ENCODE measurements at places on chromosomes 2 and 18.

DNA sequence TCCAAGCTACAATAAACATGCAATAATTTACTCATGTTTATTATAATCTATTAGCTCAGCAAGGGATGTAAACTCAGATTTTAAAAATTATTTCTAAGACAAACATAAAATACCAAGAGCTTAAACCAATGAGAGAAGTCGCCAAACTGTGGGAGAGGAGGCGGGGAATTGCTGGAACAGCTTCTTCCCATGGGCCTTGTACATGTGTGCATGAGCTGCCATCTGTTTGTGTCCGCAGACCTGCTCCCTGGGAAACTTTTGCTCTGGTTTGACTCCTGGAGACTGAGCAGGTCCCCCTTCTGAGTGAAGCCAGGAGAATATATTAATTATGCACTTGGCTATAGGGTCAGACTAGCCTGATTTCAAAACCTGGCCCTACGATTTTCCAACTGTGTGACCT is 655.9 kb upstream of the SOX11 start:
- no peak for DNase-seq

- no peak for DNase-seq
Observed at GRCh38 chr2:43343573-43344304, 117.3 kb upstream of the ZFP36L2 start.

GRCh38 chr2:118371515-118371914 is 283.2 kb downstream of the INSIG2 start:
- no peak for DNase-seq

DNA sequence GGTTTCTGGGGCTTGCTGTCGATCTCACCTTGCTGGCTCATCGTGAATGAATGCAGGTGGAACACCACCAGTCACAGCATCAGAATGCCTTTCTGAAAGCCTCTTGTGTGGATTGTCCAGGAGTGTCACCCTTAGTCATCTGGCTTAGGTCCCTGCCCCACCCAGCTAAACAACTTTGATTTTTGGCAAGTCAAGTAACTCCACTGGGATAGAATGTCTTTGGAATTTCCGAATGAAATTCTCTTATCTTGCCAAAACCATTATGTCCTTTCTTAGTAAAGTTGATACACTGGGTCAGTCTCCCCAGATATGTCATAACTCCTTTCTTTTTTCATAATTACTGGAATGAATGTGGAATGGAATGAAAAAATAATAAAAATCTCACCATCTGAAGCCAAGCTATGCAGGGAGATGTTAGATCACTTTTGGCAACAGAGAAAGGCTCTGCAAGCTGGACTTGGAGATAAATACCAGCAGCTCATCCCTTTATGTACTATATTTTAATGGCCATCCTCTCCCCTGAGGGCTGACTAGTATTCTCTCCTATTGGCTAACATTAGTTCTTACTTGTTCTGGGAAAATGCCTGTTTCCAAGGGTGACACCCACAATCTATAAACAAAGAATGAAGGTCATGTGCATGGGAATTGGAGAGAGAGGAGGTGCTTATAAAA is 35.4 kb downstream of the INSIG2 start:
- DNase-seq, result no peak

DNA sequence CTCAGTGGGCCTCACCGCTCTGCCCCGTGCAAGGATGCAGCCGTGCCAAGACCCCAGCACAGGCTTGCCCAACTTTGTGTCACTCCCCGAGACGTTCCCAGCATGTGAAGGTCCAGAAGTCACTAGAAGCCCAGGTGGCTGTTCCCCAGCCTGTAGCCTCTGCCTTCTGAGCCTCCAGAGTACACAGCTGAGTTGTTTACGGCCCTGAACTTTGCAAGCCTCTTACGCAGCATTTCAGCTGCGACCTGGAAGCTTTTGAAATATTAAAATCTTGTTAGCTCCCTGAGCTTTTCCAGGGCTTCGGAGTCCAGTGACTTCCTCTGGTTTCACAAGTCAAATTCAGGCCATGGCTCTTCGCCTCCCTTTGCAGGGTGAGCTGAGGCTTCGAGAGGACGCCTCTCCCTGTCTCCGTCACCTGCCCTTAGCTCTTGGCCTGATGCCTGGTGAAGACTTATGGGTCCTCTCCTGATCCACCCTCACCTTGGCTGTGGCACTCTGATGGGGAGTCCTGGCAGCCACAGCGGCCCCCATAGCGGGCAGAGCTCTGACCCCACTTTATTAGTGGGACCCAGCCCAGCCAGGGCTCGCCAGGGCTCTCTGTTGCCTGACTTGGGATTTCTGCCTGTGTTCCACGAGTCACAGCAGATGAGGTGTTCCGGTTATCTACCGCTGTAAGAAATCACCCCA is 76.5 kb upstream of the HPCAL1 start:
- no peak for DNase-seq

- no peak for DNase-seq
Observed at GRCh38 chr18:67367540-67367939, 149.0 kb downstream of the DSEL start.

GRCh38 chr2:141941210-141941714 is 189.6 kb downstream of the LRP1B start:
- no peak for DNase-seq

DNA sequence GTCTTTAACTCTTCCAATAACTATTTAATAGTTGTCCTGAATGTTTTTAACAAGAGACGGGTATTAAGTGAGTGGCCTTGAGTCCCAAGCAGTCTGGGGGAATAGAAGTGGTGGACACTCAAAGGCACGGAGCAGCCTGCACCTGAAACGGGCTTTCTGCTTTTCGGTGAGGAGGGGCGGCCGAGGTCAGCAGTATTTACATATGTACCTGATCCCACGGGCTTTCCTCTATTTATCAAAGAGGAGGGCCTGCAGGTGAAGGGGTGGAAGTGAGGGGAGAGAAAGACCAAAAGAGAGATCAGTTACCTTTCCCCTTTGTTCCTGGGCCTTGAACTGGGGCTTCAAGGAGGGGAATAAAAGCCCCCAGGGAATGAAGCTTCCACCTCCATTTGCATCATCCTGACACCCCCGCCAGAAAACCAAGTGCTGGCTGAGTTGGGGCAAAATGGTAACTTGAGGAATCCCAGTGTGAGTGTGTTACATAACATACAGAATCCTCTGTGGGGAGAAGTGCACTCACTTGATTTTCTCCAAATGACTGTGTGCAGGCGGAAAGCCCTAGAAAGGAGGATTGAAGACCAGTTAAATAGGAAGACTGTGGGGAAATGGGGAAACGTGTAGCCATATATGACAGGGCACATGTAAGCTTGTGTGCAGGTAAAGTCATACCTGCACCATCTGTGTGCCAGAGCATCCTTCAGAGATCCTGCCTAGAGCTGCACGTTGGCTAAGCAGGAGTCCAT is 12.4 kb downstream of the POU3F3 start:
- no peak for DNase-seq

- peak; percentile 75 for DNase-seq
Observed at GRCh38 chr2:239267288-239267951, 133.4 kb downstream of the HDAC4 start.
